Fibroblast of the conjunctiva (primary cell): ENCODE measurements at places on chromosomes 12 and 14.
A peak's percentile ranks its signal among the peaks of the same experiment; 100 is the strongest.

- no peak for DNase-seq
These were observed 6.5 kb upstream of the WASHC4 start for GRCh38 chr12:105100998-105101397.

DNA sequence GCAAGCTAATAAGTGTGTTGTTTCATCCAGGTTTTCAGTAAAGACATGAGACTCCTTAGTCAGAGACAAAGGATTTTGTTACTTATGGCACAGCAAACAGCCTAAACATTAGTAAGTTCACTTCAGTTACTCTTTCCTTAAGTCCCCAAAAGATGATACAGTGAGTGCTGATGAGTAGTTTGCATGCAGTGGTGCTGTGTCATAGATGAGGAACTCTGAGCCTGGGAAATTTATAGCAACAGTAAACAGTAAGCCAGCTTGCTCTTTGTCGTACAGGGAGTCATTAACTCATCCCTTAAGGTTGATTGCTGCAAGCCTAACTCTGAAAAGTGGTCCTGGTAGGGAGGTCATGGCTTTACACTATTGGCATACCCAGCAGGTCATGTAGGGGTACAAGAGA, 208.6 kb upstream of the OR4E1 start:
- no peak for DNase-seq

GRCh38 chr12:54824402-54824801, 29.9 kb upstream of the MUCL1 start:
- DNase-seq: no peak

GRCh38 chr12:10497602-10498001, 8.1 kb upstream of the EIF2S3B start:
- no peak for DNase-seq

GRCh38 chr14:92409043-92409442, 86.1 kb downstream of the SLC24A4 start:
- no peak for DNase-seq

- no peak for DNase-seq
These were observed 179.0 kb downstream of the FOXN3 start for GRCh38 chr14:89237921-89238529.

- DNase-seq: no peak
These were observed 7.2 kb downstream of the DMAC2L start for GRCh38 chr14:50319293-50319692.

GRCh38 chr14:65321370-65321875, 91.1 kb upstream of the FUT8 start:
- no peak for DNase-seq

- DNase-seq: no peak
These were observed 1.6 kb upstream of the INF2 start for GRCh38 chr14:104687601-104688504.

- peak; percentile 75 for DNase-seq
These were observed 31.4 kb downstream of the CFAP251 start for GRCh38 chr12:121949648-121950397.

DNA sequence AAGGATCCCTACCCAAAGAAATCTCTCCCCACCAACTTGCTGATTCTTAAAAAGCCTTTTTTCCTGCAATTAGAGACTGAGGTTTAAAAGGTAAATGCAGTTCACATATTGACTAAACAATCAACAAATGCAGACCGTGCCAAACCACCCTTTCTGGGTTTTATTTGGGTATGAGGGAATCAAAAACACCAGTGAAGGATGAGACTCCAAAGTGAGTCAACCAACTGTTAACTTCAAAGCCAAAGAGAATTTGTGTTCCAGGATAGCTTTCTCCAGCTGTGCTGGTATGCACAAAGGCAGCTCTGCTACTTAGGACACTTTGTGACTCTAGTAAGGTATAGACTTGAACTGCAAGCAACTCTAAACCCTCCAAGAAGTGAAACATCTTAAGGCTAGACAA, 39.4 kb downstream of the RPS29 start:
- DNase-seq: no peak

DNA sequence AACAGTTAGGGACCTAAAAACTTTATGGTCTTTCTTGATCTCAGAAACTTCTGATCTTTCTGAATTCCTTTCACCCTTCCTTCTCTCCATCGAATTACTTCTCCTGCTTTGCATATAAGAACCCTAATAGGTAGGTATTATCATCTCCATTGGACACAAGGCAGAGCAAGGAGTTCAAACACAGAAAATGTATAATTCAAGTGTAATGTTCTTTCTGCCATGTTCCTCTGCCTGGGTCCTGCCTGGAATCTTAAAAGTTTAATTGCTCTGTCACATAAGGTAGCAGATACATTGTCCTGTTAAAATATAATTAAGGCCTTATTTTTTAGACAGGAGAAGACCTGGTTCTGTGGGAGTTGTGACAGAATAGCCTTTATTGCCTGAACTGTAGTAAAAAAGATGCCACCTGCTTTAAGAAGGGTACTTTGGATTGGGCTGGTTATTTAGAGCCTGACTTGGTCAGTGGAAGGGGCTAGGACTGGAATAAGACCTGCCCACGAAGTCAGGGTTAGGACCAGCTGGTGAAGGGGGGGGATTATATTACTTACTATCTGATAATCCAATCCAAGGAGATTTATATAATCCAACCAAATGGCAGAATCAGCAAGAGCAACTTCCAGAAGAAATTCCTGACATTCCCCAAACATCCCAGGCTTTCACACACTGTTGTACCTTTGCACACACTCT, 10.4 kb downstream of the G2E3 start:
- DNase-seq: no peak

GRCh38 chr14:89041257-89041582, 216.8 kb downstream of the TTC8 start:
- no peak for DNase-seq

DNA sequence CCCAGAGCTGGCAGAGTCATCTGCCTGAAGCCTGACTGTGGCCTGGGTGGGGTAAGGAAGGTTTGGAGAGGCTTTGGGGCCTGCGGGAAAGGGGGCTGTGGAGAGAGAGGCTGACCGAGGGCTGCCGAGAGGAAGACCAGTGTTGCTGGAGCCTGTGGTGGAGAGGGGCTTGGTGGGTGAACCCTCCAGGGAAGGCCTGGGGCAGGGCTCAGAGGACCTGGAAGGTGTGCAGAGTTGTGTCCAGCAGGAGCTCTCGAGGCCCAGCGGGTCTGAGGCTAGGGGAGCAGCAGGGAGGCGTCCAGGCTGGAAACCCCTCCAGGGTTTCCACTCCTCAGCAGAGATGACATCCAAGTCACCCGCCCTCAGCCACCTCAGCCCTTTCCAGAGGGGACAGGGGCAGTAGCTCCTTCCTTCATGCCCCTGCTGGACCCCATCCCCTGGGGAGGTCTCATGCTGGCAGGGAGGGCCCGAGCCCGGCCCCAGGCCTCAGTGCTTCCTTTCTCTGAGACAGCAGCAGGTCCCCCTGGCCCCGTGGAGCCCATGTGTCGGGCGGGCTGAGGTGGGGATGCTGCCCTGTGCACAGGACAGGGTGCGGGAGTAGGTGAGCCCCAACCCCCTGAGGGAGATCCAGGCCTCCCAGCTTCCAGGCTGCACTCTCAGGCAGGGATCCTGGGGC, 8.4 kb downstream of the CEP170B start:
- DNase-seq: no peak

GRCh38 chr12:43501703-43502102, 50.3 kb downstream of the ADAMTS20 start:
- peak; percentile 17 for DNase-seq

DNA sequence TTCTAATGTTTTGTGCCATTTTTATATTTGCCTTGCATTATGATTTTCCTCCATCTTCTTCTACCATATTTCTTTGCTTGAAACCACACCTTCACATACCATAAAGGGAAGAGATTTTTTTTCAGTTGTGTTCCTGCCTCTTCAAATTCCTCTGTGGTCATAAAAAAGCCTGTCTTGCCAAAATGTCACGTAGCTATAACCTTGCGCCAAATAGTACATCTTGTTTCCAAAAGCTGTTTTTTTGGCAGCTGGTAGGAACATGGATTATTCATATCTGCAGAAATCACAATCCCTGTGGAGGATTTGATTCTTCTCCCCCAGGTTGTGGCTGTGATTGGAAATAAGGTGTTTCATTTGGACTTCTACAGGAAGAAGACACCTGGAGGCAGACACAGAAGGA, 133.6 kb upstream of the SLC35F4 start:
- no peak for DNase-seq

DNA sequence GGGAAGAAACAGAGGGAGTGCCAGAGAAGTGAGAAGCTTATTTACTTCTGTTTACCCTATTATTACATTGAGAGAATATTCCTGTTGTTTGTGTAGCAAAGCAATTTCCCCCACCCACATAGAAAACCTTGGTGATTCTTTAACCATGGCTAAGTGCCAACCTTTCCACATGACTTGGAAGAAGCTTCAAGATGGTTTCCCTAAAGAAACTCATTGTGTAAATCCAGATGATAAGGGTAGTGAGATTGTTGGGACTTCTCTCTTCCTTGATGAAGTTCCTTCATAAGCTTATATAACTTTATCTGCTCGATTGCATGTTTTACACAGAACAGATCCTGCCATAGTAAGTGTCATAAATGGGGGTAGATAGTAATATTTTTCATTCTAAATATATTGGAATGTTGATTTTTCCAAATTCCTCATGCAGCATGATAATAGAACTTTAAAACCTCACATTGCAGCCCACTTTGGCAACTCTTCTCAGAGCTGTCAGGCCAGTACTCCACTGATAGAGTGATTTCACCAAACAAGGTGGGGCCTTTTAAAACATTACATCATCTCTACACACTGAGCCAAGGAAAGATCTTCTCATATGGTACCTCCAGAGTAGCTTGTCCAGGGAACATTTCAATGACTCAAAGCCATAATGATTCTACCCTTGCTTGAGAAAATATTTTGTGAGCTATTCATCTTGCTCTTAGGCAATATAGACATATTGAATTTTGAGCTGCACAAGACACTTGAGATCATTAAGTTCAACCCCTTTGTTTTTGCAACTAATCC, 47.8 kb upstream of the KIF21A start:
- DNase-seq: peak; percentile 23

GRCh38 chr12:114735680-114736374, 51.9 kb upstream of the TBX3 start:
- no peak for DNase-seq

- DNase-seq: no peak
These were observed 8.3 kb downstream of the DIO2 start for GRCh38 chr14:80202888-80203562.
